ENCODE measurements at places on chromosomes 1 and 21.

GRCh38 chr1:112643080-112643479 lies 23.4 kb downstream of the CAPZA1 start:
- no peak for DNase-seq

- DNase-seq = no peak
Measured at GRCh38 chr1:84888753-84889152, 4.3 kb downstream of the LPAR3 start.

GRCh38 chr1:210099921-210100320 lies 132.7 kb upstream of the SERTAD4 start:
- DNase-seq = no peak

- DNase-seq = no peak
Measured at GRCh38 chr1:233025157-233025556, 74.7 kb downstream of the NTPCR start.

GRCh38 chr1:54047384-54048305 lies 5.4 kb downstream of the TMEM59 start:
- no peak for DNase-seq

GRCh38 chr1:77977989-77978292 lies 931 bp downstream of the FUBP1 start:
- peak; percentile 68 for DNase-seq

- no peak for DNase-seq
Measured at GRCh38 chr21:28074676-28075075, 918.0 kb downstream of the LTN1 start.

DNA sequence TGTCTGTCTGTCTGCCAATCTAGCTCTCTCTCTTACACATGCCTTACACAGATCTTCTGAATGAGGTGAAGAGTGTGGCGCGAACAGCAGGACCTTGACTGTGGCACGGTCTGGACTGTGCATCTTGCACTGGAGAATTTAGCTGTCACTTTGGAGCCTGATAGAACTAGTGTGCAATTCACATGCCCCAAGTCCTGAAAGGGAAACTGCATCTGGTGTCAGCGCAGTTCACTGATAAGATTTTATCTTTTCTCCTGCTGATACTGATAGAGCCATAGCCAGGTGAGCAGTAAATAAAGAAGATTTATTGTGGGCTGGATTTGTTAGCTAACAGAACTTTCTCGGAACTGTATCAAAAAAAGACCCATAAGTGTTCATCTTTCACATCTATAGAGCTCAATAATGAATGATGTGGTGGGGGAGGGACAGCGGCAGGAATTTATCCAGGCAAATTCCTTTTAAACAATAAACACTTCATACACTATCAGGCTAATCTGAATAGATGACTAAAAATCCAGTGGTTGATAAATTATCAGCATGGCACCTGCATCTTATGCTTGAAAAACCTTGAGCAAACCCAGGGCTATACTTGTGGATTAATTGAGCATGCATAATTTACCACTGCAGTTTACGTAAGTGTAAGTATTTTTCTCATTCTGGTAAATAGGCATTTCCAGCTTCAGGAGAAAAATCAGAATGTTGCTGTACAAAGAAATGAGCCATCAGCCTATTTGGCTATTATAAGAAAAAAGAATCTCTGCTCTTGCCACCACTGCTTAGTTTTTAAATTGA lies 104.1 kb downstream of the NTNG1 start:
- no peak for DNase-seq

- no peak for DNase-seq
Measured at GRCh38 chr1:16181887-16182719, 26.2 kb upstream of the EPHA2 start.

DNA sequence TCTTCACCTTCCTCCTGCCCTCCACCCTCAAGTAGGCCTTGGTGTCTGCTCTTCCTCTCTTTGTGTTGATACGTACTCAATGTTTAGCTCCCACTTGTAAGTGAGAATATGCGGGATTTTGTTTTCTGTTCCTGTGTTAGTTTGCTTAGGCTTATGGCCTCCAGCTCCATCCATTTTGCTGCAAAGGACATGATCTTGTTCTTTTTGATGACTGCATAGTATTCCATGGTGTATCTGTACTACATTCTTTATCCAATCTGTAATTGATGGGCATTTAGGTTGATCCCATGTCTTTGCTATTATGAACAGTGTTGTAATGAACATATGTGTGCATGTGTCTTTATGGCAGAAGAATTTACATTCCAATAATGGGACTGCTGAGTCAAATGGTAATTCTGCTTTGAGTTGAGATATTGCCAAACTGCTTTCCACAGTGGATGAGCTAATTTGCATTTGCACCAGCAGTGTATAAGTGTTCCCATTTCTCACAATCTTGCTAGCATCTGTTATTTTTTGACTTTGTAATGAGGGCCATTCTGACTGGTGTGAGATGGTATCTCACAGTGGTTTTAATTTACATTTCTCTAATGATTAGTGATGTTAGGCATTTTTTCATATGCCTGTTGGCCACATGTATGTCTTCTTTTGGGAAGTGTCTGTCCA lies 272.7 kb downstream of the SDCCAG8 start:
- DNase-seq = no peak

DNA sequence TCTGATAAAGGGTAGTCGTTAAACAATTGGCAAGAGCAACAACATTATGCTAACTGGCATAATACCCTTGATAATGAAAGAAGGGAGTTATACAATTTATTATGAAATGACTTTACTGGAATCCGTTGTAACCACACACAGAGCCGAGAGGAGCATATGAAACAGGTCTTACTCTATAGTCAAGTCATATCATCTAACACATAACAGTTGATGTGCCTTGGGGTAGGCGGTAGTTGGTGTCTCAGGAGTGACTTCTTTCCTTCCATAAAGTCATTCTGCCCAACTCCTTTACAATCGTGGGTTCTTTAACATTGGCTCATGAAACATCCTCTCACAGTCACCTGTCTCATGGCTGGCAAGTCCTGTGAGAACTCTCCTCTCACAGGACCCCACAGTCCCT lies 225.2 kb downstream of the LTN1 start:
- no peak for DNase-seq

DNA sequence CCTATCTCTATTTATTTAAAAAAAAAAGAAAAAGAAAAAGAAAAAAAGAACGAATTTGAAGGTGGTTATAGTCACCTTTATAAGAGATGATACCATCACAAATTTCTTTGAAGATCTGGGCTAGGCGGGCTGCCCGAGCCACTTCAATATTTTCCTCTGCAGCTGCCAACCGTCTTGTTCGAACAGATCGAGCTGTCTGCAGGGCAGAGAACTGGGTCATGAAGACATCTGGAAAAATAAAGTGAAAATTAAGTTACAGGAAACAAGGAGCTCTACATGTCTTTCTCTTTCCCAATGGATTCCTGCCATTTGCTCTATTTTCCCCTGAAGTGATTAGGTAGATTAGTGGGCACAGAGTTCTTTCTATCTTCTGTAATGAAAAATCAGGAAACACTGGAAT lies 31.9 kb downstream of the RUSC1 start:
- no peak for DNase-seq
